CD4-positive, alpha-beta memory T cell (primary cell): ENCODE measurements at places on chromosomes 5 and 9. TPM values are rescaled to one million over a fixed set of nuclear protein-coding genes. Genes with fewer than 3 reads are reported as not detected.

The QRFP gene
- not detected for total RNA-seq

The PROB1 gene
- total RNA-seq, result 1.2 TPM

The RETREG1 gene
- 28.0 TPM for total RNA-seq

The KIF4B gene
- total RNA-seq, result not detected

The SH3TC2 gene
- not detected for total RNA-seq

The CCNI2 gene
- 13.0 TPM for total RNA-seq

The IRX4 gene
- not detected for total RNA-seq

The GRM6 gene
- not detected for total RNA-seq

The ANKHD1 gene
- 252 TPM for total RNA-seq

The STOM gene
- total RNA-seq, result 81.2 TPM

The CD74 gene
- total RNA-seq, result 178 TPM

The ECPAS gene
- 80.3 TPM for total RNA-seq

- DNase-seq, result no peak
Measured at GRCh38 chr5:170945275-170945674, 83.5 kb downstream of the RANBP17 start.

- no peak for DNase-seq
Measured at GRCh38 chr9:99356512-99356971, 134.5 kb downstream of the SEC61B start.

DNA sequence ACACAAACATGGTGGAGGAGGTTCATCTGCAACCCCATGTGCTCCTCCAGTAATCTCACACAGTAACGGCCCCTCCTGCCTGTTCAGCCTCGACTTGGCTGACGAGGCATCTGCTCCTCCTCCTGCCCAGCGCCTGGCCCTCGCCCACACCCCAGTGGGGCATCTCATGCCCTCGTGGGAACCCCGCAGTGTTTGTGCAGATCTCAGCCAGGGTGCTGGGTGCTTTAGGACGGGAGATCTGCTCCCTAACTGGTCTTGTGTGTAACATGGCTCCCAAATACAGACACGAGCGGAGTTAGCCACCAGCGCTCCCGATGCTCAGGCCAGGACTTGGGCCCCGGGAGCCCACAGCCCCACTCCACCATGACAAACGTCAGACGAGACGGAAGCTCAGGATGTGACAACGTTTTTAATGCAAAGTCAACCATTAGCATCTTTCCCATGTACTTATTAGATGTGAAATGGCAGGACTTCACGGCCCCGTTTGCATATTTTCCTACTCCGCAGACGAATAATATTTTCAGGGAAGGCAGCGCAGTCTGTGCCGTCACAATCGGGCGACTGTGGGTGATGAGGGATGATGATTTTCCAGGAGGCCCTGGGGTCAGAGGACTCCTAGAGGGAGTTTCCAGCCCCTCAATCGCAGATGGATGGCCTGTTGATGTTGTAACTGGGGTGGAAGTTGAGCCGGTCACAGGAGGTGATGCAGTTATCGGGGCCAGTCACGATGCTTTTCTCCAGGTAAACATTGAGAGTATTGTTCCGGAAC lies 5.5 kb upstream of the MRPS2 start:
- DNase-seq, result no peak

GRCh38 chr9:120587328-120587727 lies 7.4 kb upstream of the CDK5RAP2 start:
- no peak for DNase-seq

DNA sequence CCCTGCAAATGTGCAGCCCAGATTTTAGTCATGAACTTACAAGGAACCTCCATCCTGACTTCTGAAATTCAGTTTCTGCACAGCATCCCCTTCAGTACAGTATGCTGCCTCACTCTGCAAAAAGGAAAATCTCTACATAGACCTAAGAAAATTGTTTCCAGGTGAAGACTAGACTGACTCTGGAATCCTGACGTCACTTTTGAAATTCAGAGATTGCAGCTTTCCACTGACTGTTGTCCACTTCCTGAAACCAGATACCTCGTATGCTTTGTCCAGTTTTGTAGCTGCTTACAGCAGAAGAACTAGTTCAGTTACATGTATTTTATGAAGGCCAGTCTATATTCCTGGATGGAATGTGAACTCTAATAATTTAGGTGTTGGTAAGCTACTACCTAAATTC lies 629.3 kb upstream of the ST8SIA4 start:
- DNase-seq, result no peak

GRCh38 chr5:123705741-123706140 lies 193.8 kb downstream of the CSNK1G3 start:
- no peak for DNase-seq

DNA sequence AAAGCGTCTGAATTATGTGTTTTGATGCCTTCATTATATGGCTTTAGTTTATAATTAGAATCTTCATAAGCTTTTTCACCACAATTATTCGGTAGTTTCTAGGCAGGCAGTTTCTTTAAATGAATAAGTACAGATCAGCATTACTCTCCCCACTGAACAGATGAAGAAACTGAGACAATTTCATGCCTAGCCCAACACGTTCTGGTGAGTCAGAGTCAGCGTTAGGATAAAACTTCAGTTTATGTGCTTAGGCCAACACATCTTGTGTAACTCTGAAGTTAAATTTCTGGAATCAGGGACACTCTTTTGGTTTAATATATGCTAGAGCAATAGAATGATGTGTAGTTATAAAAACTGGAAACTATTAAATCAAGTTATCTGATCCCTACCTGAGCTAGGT lies 186.7 kb upstream of the ELL2 start:
- no peak for DNase-seq

DNA sequence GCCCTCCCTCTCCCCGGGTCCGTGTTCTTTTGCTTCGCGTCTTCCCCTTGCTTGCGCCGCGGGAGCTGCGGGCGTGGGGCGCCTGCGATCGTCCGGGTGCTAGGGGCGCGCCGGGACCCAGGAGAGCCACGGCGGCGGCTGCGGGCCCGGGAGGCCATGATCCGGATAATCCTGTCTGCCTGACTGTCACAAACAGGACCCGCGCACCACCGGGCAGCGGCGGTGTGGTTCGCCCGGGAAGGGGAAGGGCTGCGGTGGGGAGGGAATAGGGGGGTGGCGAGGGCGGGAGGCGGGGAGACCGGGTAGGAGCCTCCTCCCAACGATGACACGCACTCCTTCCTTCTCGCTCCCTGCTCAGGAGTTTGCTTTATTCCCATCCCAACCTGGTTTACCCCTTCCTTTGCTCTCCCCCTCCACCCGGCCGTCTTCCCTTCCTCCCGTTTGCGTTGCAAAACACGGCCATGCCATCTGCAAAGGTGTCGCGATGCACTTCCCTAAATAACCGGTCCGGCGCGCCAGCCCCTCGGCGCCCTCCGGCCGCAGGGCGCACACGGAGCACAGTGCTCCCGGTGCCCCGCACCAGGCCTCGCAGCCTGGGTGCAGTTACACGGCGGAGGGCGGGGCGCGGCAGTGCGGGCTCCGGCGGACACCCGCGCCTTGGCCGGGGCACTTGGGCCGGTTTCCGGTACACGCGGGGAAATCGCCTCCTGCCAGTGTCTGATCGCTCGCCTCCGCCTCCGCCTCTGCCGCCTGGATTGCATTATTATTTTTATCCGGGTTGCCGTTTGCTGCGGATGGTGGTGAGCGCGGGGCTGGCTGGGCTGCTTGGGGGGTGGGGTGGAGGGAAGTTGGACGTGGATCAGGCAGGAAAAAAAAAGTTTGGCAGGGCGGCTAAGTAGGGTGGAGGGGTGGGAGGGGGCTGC lies 1.5 kb downstream of the SMARCA2 start:
- DNase-seq, result peak; percentile 67

GRCh38 chr9:127221695-127222094 lies 42.9 kb upstream of the GARNL3 start:
- DNase-seq, result no peak

- no peak for DNase-seq
Measured at GRCh38 chr5:109756543-109757185, 66.9 kb downstream of the MAN2A1 start.
